ENCODE measurements at places on chromosomes 1 and 21.

DNA sequence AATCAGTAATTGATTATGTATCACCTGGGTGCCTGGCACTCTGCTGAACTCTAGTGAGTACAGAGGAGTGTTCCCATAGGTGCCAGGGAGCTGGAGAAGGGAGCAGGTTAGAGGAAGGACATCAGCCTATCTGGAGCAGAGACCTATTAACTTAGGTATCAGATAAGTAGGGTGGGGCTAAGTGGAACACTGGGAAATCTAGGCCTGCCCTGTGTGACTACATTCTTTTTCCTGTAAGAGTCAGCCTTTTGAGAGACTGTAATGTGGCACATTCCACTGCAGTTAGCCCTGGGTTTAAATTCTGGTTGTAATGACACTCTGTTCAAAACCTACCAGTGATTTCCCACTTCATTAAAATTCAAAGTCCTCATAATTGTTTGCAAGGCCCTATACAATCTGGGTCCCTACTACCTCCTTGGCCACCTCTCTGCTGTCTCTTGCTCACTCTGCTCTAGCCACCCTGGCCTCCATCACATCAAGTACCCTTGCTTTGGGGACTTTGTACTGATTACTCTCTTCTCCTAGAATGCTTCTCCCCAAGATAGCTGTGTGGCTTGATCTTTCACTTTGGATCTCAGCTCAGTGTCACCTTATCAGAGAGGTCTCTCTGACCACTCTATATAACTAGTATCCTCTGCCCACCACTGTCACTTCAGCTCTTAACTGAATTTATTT is 12.9 kb downstream of the STX12 start:
- no peak for DNase-seq

DNA sequence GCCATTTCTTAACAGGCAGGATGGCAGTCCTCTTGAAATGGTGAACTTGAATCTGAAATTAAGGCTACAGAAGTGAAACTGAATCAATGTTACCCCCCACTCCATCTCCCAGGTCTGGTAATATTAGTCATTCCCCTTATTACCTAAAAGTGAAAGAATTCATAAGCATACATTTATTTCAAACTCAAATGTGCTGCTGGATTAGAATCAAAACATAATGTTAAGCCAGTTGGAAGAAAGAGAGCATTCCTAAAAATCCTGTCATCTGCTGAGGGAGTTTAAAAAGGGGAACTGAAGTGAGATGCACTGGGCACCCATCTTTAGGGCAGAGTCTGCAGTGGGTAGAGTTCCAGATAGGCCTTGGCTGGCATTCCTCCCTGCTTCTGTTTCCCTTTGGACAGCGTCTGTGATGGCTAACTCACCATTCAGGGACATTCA is 17.4 kb downstream of the KIAA0319L start:
- no peak for DNase-seq

DNA sequence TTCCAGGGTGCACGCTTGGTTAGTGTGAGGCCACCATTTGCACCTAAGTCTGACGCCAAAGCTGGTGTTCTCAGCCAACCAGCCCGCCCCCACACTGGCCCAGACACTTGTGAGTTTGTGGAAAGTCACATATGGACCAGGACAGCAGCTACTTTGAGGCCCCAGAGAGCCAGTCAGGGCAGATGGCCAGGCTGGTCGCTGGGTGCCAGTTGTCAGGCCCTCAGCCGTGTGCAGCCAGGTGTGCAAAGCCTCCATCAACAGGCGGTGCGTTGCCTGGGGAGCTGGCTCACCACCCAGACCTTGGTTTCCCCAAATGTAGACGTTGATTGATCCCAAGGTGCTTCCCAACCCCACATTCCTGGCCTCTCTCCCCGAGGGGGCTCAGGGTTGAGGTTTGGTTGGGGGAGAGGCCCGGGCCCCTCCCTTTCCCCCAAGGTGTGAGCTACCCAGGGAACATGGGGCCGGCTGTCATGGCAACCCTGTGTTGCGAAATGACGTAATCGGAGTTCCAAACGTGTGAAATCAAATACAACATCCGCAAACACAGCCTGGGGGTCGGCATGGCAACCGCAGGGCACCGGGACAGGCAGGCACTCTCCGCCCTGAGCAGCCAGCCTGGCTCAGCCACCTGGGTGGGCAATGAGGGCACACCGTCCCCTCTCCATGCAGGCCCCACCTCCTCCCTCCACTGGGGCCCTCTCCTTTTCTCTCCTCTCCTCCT is 42.2 kb upstream of the WNT4 start:
- DNase-seq: no peak

DNA sequence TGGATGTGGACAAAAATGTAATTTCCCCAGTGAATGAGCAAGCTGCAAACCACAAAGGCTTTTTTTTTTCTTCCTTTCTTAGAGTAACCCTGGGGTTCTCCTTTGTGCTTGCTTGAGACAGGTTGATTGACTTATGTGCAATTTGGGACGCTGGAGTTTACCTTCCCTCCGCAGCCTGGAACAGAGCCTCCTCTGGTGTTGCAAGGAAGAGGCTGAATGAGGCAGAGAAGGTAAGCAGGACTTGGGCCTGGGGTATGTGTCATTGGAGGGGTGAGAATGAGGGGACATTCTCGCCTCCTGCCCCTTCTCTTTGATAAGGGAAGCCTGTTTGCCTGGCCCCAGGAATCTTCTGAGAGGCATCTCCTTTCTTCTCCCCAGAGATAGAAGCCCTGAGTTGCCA is 49.8 kb downstream of the NFASC start:
- no peak for DNase-seq

DNA sequence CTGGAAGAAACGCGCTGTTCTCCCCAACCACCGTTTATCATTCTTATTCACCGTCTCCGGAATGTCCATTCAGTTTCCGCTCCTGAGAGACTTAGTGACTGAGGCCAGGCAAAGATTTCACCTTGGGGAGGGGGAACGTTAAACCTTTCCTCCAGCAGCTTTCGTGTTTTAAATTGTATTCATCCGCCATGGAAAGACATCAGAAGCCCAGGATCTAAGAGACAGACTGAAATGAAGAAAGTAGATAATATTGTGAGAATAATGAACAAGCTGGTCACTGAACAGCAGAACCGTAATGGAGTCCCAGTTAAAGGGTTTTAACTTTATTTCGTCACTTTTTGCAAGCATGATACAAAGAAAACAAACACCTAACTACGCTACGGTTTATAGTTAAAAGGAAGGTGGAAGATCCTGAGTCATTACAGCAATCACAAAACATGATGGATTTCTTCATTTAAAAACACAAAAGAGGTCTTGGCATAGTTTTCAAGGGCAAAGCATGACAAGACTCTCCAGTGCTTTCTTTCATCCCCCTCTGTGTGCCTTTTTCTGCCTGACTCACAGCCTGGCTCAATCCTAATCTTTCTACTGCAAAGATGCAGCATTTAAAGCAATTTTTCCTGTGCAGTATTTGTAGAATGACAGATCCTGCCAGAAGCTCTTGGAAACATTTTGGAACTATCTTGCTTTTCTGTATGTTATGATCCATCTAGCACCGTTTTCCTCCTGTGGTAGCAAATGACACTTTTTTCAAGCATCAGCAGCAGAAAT is 722 bp upstream of the SLC19A2 start:
- no peak for DNase-seq

DNA sequence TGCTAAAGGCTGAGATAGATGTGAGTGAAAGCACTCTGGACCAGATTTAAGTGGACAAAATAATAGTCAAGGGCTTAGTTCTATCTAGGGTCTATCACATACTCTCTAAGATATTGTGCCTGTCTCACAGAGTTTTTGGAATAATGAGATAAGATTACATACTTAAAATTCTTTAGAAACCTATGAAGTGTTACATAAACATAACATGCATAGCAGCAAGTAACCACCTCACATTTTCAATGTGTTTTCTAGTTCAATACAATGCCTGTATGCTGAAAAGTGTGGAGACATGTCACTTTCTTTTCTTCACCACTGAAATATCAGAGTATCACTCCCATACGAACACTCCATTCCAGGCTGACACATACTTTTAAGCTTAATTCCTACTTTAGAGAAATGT is 16.2 kb downstream of the SDCCAG8 start:
- no peak for DNase-seq
